Heart right ventricle (tissue), 16 donors: ENCODE measurements at places on chromosomes 6 and 20.

DNA sequence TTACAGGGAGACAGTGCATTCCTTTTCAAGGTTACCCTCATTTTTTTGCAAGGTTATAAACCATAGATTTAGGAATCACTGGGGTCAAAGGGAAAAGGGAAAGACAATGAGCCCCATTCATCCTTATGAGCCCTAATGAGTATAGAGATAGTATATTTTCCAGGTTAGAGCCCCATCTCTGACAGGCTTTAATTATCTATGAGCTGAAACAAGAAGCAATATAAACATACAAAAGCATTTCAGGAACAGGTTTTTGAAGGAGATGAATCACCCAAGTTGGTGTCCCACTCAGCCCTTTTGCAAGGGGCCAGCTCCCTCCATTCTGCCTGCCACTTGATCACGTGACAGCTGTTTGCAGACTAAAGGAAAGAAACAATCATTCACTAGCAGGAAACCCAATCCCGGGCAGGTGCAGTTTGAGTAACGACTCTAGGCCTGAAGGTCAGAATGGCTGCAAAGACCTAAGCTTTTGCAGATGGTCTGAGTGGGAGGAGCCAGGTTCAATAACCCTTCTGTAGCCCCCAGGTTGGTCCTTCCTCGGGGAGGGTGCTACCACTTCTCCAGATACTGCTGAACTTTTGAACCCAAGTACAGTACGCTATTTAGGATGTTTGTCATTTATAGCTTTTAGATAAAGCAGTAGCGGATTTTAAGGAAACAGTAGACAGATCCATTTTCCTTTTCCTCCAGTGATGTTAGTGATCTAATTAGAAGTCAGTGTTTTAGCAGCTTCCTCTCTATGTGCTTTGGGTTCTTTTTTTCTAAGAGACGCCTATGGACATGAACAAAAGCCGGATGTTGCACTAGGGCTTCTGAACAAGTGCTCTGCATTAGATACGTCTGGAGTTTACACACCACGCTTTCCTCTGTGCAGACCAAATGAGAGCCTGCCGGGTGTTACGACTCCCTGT, 253.2 kb downstream of the SOX4 start:
- DNase-seq = no peak

DNA sequence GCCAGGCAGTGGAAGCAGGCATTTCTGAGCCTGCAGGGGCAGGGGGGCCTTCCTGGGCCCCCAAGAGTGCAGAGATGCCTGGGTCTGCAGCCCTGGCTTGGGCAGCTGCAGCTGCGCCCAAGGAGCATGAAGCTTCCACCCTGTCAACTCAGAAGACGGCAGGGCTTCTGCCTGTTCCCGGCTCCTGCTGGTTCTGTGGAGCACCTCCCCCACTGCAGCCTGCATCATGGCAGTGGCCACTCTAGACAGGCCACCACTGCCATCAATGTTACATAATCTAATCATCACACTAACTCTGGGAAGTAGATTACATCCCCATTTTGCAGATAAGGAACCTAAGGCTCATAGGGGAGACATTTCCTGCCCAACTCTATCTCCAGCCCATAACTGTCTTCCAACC, 21.1 kb upstream of the TOP1 start:
- no peak for DNase-seq

GRCh38 chr6:137352859-137353258, 133.7 kb upstream of the IFNGR1 start:
- DNase-seq = no peak

GRCh38 chr20:41023549-41023948, 5.1 kb upstream of the TOP1 start:
- no peak for DNase-seq

DNA sequence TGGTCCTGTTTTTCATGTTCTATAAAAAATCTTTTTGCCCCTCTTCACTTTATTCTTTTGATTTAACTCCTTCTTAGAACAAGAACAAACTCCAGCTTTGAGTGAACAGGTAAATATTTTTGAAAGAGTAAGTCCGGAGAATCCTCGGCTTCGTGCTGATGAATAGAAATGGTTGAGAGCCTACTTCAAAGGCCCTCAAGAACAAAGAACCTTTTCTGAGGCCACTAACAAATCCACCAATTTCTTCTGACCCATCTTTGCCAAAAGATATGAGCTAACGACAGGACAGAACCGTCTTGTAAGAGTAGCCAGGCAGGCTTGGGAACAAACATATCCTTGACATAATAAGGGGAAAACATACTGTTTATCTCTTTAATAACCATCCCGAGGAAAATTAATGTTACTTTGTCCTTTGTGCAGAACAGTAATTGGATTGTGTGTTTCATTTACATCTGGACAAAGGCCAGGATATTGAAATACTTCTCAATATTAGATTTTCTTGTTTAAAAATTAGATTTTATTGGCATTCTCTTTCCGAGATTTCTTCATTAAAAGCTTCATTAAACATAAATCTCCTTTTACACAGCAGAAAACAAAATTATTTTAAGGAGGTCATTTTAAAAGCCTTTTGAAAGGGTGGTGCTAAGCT, 52.9 kb downstream of the NOX3 start:
- no peak for DNase-seq

DNA sequence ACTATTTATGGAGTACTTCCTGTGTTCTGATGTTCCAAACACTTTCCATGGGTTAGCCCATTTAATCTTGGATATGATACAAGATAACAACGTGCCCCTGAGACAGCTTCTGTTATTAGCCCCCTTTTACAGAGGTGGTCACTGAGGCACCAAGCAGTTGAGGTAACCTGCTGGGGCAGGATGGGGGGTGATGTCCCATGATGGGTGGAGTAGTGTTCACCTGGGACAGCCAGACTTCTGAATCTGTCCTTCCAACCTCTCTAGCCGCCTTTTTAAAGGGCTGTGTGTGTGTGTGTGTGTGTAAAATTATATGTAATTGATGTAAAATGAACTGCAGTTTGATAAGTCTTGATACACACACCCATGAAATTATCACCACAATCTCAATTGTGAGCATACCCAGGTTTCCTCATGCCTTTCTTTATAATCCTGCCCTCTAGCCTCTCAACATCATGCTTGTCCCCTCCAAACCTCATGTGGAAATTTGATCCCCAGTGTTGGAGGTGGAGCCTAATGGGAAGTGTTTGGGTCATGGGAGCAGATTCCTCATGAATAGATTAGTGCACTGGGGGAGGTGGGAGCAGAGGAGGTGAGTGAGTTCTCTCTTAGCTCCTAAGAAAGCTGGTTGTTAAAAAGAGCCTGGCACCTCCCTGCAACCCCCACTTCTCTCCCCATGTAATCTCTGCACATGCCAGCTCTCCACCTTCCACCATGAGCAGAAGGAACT, 39.2 kb downstream of the PLAGL2 start:
- DNase-seq = no peak

- no peak for DNase-seq
These were observed 56.0 kb downstream of the ADGRB3 start for GRCh38 chr6:68691120-68691519.

DNA sequence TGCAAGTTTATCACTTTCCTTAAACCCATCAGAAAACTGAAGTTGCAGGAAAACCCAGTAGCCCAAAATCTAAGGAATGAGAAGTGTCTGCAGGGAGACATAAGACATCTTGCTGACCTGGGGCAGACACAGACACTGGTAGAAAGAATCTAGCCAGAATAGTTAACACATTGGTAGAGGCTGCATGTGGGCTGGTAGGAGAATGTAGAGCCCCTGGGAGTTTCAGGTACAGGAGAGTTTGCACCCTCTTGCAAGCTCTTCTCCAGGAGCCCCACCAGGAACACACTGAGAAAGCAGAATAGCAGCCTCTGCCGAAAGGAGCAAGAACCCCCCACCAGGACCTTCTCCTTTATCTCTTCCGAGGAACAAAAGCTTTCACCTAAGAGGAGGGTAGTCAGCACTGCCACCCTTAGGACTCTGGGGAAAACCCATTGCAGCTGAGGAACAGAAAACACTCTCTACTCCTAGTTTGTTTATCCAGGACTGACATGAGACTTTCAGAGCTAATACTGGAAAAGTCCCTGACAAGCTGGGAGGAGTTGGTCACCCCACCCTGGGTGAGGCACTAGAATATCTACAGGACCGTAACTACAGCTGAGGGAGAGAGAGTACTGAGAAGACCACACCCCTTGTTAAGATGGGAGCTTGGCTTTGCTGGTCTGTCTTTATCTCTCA, 10.5 kb upstream of the OGFRL1 start:
- no peak for DNase-seq

- no peak for DNase-seq
These were observed 79.0 kb upstream of the B3GAT2 start for GRCh38 chr6:71035871-71036270.

DNA sequence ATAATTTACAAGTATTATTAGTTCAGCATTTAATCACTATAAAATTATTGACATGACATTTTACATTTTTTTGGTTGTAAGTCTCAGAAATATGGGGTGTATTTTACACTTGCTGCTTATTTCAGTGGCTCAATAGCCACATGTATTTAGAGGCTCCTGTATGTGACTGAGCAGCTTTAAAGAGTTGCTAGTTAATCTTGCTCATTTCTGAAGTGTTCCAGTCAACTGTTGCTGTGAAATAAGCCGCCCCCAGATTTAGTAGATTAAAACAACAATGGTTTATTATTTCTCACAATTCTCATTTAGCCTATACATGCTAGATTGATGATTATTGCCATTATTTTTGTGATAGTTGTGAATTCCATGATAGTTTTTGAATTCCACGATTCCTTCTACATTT, 23.0 kb downstream of the CD109 start:
- no peak for DNase-seq
